Hepatic stellate cell (primary cell): ENCODE measurements at places on chromosomes 3 and 15.

GRCh38 chr3:123713211-123713610, 128.4 kb upstream of the HACD2 start:
- no peak for DNase-seq

GRCh38 chr3:196003611-196004010, 78.3 kb downstream of the TFRC start:
- DNase-seq: no peak

DNA sequence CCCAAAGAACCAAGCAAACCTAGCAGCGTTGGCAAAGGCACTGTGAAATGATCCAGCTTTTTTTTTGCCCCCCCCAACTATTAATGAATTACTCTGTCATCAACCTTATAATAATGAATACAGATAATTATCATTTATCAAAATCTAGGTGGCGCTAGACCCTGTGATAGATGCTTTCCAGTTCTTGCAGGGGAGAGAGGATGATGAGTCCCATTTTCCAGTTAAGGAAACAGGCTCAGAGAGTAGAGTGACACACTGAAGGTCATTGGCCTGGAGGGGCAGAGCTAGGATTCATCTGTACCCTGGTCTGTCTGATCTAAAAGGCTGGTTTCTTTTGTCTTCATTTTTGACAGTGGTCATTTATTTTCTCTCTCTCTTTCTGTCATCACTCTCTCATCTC, 5.0 kb downstream of the ACOX2 start:
- DNase-seq: no peak

- DNase-seq: peak; percentile 22
Measured at GRCh38 chr3:4750306-4750968, 228.8 kb upstream of the BHLHE40 start.

- no peak for DNase-seq
Measured at GRCh38 chr15:51938286-51938685, 33.3 kb downstream of the LEO1 start.

DNA sequence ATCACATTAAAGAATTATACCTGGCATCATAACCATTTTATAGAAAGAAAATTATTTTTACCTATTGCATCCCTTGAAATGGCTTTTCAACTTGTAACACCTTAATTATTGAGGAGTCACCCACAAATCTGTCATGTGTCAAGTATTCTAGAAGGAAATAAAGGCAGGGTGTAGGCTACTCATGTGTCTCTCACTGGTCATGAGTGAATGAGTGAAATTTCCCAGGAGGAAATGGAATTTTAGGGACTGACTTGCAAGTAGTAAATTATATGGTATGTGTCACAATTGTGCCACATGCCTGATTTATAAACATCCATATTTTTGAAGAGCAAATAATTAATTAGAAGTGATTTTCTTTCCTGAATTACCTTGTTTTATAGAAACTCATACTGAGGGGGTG, 310.5 kb upstream of the ADAMTS9 start:
- no peak for DNase-seq
